Putamen (tissue), 1 donor: ENCODE measurements at places on chromosomes 11 and 22.

GRCh38 chr22:23184764-23185113, 4.4 kb downstream of the BCR start:
- DNase-seq, result no peak

DNA sequence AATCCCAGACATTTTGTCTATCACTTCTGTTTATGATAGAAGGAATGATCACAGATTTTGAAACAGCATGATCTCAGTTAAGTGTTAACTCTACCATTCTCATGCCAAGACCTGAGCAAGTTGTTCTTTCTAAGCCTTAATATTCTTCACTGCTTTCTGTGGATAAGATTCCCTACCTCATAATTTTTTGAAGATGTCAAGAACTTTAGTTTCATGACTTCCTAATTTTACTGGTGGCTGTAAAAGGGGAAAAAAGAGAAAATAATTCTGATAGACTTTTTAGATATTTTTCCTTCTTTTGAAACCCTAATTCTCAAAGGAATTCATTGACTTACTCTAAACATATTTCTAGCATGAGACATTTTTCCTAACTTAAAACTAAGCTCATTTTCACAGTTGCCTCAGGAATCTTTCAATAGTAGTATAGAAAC, 520.0 kb upstream of the LUZP2 start:
- DNase-seq, result no peak

GRCh38 chr11:98965358-98965757, 55.4 kb upstream of the CNTN5 start:
- no peak for DNase-seq

DNA sequence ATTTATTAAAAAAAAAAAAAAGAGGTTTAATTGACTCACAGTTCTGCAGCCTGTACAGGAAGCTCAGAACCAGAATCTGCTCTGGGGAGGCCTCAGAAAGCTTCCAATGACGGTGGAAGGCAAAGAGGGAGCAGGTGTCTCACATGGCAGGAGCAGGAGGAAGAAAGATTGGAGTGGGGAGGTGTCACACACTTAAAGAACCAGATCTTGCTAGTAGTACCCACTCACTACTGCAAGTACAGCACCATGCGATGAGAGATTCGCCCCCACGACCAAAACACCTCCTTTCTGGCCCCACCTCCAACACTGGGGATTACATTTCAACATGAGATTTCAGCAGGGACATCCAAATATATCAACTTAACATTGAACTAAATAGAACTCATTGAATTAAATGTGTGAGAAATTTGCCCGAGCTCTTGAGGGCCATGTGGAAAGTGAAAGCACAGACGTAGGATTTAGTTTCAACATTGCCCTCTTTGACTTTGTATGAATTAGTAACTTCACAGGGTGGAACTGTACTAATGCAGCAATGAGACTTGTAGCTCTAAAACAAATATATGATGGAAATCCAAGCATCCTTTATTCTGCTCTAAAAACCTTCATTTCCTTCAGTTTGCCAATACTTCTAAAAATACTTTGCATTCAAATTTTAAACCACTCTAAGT, 628.2 kb downstream of the FAM181B start:
- peak; percentile 59 for DNase-seq

GRCh38 chr11:107741044-107741823, 29.4 kb upstream of the SLN start:
- no peak for DNase-seq

- DNase-seq, result no peak
Observed at GRCh38 chr11:64686466-64687170, 36.4 kb downstream of the NRXN2 start.

GRCh38 chr22:30282616-30283046, 6.7 kb downstream of the CASTOR1 start:
- no peak for DNase-seq

GRCh38 chr11:31582697-31583096, 73.1 kb downstream of the ELP4 start:
- no peak for DNase-seq

GRCh38 chr22:44088976-44089570, 65.0 kb downstream of the PARVB start:
- no peak for DNase-seq

- DNase-seq, result no peak
Observed at GRCh38 chr11:68142028-68142412, 20.8 kb upstream of the CHKA start.

GRCh38 chr11:1085440-1086170, 10.9 kb downstream of the MUC2 start:
- no peak for DNase-seq

- peak; percentile 45 for DNase-seq
Observed at GRCh38 chr11:129417458-129417857, 41.8 kb downstream of the BARX2 start.

- DNase-seq, result no peak
Observed at GRCh38 chr22:36982136-36982535, 37.1 kb downstream of the TST start.

- no peak for DNase-seq
Observed at GRCh38 chr11:125408311-125408711, 87.8 kb downstream of the FEZ1 start.

DNA sequence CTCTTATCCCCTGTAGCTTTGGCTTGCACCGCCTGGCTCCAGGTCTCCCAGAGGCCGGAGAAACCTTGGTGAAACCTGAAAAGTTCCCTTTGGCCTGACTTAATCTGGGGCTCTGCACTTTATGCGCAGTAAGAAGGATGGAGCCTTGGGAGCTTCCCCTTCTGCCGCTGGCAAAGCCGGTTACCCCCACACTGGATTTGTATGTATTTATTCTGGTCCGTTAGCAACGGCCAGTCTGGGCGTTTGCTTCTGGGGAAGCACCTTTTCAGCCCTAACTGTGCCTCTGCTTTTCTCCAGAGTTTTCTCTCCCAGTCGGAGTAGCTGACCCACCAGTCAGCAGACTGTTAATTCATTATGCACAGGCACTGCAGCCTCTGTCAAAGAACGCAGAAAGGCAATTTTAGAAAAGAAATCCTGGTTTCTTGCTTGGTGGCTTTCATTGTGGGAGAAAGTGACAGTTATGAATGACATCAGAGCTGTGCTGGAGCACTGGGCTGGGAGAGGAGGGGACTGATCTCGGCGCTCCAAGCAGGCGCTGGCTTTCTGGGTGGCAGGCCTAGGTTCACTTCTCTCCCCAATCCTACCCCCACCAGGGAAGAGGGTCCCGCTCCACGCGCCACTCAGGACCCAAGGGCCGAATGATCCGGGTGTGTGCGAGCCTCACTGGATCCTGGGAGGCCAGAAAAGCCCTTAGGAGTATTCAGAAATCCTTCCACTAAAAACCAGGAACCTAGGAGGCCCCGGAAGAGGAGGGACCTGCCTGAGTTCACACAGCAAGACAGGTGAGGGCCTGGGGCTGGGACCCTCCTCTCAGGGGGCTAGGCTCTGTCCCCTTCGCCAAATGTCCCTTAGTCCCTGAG, 70.2 kb downstream of the RTL6 start:
- DNase-seq, result no peak
